Suppressor macrophage (primary cell): ENCODE measurements at places on chromosomes 11 and 22.

- DNase-seq: no peak
Measured at GRCh38 chr11:11391796-11392463, 38.9 kb upstream of the CSNK2A3 start.

GRCh38 chr22:20319041-20319744, 667 bp downstream of the DGCR6L start:
- peak; percentile 50 for DNase-seq

- no peak for DNase-seq
Measured at GRCh38 chr11:22659783-22660182, 6.6 kb upstream of the GAS2 start.

DNA sequence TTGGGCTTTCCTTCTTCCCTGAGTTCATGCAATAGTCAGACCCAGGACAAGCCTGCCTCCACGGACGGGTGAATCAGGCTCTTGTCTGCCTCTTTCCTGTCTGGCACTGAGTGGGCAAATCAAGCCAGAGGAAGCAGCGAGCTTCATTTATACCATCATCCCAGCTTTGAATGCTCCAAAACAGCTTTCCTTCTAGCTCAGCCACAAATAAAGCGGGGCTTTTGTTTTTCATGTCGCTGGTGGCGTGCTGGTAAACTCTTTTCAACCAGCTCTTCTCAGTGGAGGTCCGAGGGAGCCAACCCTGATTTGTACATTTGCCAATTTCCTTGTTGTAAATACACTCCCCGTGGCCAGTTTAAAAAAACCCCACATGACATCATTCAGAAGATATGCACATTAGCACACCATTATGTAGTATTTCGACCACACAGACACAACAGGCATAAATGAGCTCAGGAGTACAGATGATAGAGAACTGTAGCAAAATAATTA, 8.6 kb downstream of the C11orf91 start:
- DNase-seq: peak; percentile 26

GRCh38 chr11:36296884-36297543, 926 bp downstream of the PRR5L start:
- peak; percentile 51 for DNase-seq
